Substantia nigra (tissue), 51 donors: ENCODE measurements at places on chromosomes 2 and 18.
A peak's percentile ranks its signal among the peaks of the same experiment; 100 is the strongest.

GRCh38 chr18:61651145-61651879 lies 241.5 kb downstream of the RNF152 start:
- DNase-seq: no peak

DNA sequence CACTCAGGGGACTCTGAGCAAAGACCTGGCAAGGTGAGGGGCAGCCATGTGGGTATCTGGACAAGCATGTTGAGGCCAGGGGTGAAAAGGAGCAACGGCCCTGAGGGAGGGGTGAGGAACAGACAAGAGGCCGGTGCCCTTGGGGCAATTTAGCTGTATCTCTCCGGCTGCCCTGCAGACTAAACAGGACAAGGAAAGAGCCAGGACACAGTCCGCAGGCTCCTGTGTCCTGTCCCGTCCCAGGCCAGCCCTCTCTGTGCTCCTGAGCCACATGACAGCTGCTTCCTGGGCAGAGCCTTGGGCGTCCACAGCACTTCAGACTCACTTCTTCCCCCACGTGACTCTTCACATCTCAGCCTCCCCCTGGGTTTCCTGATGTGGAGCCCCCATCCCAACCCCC lies 206.1 kb downstream of the KLHL29 start:
- no peak for DNase-seq

GRCh38 chr2:220785178-220785577 lies 786.9 kb downstream of the EPHA4 start:
- DNase-seq: no peak

DNA sequence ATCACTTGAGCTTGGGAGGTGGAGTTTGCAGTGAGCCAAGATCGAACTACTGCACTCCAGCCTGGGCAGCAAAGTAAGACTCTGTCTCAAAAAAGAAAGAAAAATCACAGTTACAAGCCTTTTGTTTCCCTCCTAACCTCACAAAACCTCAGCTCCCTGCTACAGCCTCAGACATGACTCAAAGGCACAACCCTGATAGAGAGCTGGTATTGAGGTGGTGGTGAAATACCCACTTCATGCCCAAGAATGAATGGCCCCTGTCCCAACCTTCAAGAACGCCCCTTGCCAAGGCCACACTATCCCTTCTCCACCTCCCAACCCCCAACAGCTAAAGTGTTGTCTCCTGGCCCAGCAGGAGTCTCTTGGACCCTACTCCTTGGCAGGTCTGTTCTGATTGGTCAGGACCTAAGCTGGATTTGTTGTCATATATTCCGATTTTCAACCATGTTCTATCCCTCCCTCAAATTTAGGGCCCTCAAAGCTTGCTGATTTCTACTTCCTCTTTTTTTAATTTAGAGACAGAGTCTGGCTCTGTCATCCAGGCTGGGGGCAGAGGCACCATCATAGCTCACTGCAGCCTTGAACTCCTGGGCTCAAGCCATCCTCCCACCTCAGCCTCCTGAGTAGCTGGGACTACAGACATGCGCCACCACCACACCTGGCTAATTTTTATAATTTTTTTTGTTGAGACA lies 61.9 kb upstream of the BZW1 start:
- DNase-seq: no peak

DNA sequence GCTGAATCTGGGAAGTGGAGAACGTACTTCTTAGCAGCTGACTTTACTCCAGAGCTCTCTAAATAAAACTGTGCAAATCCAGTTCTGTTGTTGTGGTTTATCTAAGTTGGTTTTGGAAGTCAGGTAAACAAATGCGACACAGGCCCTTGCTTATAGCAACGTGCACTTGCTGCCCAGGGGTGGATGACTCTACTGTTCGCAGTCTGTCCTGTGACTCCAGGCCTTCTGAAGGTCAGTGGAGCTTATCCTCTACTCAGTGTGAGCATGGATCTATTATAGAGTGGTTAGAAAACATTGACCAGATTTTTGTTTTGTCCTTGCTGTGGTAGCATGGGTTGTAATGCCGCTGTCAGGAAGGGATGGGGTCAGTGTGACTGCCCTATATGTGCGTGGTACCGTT lies 89.1 kb downstream of the ZNF236 start:
- no peak for DNase-seq

DNA sequence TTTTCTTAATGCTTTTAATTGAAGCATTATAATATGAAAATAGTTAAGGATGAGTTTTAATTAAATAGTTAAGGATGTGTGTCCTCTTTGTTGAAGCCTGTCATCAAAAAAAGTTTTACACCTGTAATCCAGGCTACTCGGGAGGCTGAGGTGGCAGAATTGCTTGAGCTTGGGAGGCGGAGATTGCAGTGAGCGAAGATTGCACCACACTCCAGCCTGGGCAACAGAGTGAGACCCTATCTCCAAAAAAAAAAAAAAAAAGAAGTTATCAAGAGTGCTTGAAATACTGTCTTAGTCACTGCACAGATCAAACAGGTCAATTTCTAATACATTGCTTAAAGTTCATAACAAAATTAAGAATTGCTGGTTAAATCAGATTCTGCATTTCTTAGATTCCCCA lies 193.6 kb downstream of the CD226 start:
- DNase-seq: no peak

DNA sequence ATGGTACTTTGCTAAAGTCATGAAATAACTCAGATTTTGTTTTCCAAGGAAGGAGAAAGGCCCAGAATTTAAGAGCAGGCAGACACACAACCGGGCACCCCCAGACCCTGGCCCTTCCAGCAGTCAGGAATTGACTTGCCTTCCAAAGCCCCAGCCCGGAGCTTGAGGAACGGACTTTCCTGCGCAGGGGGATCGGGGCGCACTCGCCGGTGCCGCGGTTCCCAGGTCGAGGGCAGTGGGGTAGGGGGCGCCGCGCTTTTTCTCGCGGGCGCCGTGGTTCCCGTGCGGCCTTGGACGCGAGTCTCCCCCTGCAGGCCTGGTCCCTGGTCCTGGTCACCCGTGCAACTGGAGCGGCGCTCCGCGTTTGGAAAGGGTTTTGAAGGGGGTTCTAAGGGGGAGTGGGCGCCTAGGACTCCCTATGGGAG lies 1.2 kb downstream of the ZNF236 start:
- peak; percentile 9 for DNase-seq

- no peak for DNase-seq
Measured at GRCh38 chr2:113886479-113887008, 3.3 kb upstream of the ACTR3 start.
